ENCODE measurements at places on chromosomes 1 and 21.

DNA sequence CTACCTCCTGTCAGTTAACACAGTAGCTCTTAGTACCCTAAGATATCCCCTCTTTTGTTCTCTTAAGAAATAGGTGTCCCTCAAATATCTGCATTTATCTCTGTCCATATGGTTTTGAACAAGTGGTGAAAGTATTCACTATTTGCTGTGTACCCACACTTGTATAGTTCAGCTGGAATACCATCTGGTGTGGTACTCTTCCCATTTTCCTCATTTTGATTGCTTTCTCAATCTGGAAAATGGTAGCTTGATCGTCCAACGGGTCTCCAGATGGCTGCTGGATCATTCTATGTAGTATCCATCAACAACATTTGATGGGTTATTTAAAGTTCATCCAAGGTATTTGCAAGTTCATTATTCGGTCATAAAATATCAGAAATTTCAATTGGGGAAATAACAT lies 100.3 kb upstream of the DPYD start:
- no peak for DNase-seq

GRCh38 chr1:196954778-196955177 lies 11.2 kb downstream of the CFHR2 start:
- DNase-seq = no peak

DNA sequence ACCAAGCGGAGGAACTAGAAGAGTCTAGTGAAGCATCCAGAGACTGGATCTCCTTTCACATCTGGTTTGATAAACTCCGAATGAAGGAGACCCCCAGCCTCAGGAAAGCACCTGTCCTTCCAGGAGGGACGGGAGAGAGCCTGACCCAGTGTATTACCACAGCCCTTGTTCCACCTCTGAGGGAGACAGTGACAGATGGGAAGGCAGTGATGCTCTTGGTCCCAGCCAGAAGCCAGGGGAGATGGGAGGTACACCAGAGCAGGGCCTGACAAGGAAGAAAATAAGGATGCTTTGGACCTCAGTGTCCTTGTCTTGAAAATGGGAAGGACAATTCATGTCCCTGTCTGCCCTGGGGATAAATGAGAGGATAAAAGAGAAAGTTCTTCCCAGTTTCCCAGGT lies 3.5 kb downstream of the KLHDC7A start:
- no peak for DNase-seq

- no peak for DNase-seq
These were observed 73.8 kb downstream of the AK4 start for GRCh38 chr1:65221638-65222339.

- no peak for DNase-seq
These were observed 12.5 kb downstream of the AGRN start for GRCh38 chr1:1032424-1032823.

Data from stimulated activated CD4-positive, alpha-beta T cell treated with anti-CD3 and anti-CD28 coated beads, Interleukin-4, amount 100 ng/mL, for 1 hour (primary cell).